ENCODE measurements at places on chromosomes 6 and 20.

- DNase-seq: peak; percentile 1
These were observed 550.5 kb upstream of the MARCKS start for GRCh38 chr6:113306552-113307145.

GRCh38 chr6:3627501-3627900, 124.0 kb downstream of the PXDC1 start:
- no peak for DNase-seq

GRCh38 chr6:31048099-31048498, 37.8 kb downstream of the MUC22 start:
- DNase-seq: no peak

GRCh38 chr20:46548688-46549087, 1.8 kb downstream of the OCSTAMP start:
- DNase-seq: no peak

DNA sequence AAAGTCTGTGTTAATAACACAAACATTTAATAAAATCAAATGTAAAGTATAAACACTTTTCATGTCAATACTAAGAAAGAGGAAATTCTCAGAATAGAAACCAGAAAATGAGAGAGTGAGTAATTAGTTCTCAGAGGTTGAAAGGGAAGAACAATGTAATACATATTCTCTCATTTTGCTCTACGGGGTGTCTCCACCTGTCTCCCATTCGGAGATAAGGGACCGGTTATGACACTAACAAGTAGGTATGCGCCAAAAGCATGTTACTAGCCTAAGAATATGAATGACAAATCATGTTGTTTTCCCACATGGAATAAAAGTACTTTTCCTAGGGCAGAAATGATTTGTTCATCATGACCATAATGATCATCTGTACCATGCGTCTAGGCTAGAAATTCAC, 35.6 kb upstream of the PRELID3B start:
- DNase-seq: no peak

DNA sequence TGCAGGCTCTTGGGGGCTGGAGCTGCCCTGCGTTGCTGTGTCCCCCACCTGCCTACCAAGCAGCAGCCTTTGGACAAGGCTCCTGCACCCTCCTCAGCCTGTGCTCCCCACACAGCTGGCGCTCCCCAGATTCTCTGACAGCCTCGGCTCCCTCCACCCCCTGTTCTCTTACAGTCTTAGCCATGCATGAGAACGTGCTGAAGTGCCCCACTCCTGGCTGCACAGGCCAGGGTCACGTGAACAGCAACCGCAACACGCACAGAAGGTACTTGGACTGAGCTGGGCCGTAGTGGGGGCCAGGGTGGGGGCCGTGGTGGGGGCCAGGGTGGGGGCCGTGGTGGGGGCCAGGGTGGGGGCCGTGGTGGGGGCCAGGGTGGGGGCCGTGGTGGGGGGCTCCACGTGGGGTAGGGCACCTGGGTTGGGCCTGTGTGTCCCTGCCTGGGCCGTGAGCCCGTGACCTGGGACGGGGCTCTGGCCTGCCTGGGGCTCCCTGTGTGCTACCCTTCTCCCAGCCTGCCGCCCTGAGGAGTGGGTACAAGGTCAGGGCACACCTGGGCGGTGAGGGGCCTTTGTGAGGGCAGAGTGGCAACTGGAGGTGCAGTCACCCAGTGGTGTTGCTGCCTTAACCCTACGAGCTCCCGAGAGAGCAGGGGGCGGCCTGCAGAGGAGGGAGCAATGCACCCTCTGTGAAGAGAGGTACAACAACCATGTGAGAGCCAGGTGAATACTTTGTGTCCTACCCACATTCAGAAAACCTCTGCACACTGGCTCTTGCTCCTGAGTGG, 43.5 kb upstream of the PCMTD2 start:
- no peak for DNase-seq

- no peak for DNase-seq
These were observed 2.0 kb downstream of the NHSL1 start for GRCh38 chr6:138497286-138497685.
